ACHN (cell line): ENCODE measurements at places on chromosomes 5 and 9.
A peak's percentile ranks its signal among the peaks of the same experiment; 100 is the strongest.

GRCh38 chr9:35736201-35736633, 3.8 kb downstream of the CREB3 start:
- peak; percentile 70 for DNase-seq

DNA sequence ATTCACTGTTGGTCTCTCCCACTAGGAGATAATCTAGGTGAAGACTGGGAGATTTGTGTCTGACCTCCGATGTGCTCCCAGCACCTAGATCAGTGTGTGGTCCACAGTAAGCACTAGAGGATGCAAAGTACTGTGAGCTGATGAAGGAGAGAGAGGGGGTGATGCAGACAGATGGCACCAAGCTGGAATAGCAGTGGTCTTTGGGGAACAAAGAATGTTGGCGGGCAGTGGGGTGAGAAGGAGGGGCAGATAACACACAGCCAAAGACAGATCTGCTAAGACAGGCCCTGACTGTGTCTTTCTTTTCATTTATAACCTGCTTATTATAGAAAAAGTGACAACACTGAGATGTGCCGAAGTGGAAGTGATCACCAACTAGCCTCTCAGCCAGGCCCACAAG, 37.5 kb downstream of the ERGIC1 start:
- DNase-seq: no peak

GRCh38 chr9:130490981-130491380, 46.2 kb downstream of the ASS1 start:
- no peak for DNase-seq

GRCh38 chr5:139897342-139897741, 101.7 kb downstream of the PSD2 start:
- DNase-seq: no peak

GRCh38 chr5:127832067-127832466, 128.9 kb downstream of the CCDC192 start:
- DNase-seq: no peak
